ENCODE measurements at places on chromosomes 13 and 19. TPM values are rescaled to one million over a fixed set of nuclear protein-coding genes. Genes with fewer than 3 reads are reported as not detected.

- no peak for DNase-seq
Observed at GRCh38 chr13:57996717-57997116, 365.2 kb downstream of the PCDH17 start.

DNA sequence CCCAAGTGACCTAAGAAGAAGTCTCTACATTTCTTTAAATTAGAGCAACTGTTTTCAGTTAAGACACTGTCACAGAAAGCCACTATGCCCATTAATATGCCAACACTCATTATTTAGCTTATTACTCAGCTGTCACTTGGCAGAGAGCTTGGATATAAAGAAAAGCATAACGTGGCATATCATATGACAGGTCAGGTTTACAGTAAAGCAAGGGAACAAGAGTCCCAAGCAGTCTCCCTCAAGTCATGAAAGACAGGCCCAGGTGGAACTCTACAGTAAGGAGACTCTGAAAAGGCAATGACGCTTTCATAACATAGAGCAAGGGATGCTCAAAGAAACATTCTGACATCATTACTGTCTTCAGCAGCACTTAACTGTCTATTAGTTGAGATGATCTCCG is 6.3 kb downstream of the LHFPL6 start:
- DNase-seq: no peak

The RXFP2 gene
- total RNA-seq: not detected

DNA sequence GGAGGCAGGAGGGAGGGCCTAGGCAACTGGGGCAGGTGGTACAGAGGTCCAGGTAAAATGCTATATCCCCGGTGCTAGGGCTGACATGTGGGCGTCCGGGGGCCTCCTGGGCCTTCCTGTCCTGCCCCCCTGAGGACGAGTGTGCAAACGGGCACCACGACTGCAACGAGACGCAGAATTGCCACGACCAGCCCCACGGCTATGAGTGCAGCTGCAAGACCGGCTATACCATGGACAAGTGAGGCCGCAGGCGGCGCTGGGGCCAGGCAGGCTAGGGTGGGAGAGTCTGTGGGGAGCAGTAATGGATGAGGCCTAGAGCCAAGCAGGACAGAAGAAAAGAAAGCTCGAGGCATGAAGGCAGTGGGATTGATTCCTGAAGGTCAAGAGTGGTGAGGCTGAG is 21.3 kb downstream of the CNFN start:
- no peak for DNase-seq
